Neural progenitor cell (in vitro differentiated cells): ENCODE measurements at places on chromosomes 3 and 15. TPM values are rescaled to one million over a fixed set of nuclear protein-coding genes. Genes with fewer than 3 reads are reported as not detected.

- no peak overlapping the region for H3K27ac ChIP-seq
- H3K4me1 ChIP-seq, result no peaks in the 10 kb centered on the region
- no peaks in the 10 kb centered on the region for H3K36me3 ChIP-seq
- DNase-seq, result no peak
Observed at GRCh38 chr3:67377299-67377698, 277.1 kb downstream of the SUCLG2 start.

DNA sequence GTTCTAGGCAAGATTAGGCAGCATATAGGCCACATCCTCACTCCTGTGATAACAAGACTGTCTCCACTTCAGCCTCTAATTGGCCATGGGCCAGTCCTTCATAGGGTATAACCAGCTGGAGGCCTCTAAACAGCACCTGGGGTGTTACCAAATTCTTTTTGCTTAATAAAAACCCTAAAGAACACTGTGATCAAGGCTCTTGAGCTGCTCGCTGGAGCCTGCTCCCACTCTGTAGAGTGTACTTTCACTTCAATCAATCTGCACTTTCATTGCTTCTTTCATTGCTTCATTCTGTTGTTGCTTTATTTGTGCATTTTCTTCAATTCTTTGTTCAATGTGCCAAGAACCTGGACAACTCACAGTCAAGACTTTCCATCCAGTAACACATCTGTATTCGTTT lies 36.2 kb upstream of the TOPBP1 start:
- H3K36me3 ChIP-seq, result no peaks in the 10 kb centered on the region
- no peak overlapping the region for H3K4me3 ChIP-seq
- no peak overlapping the region for H3K27ac ChIP-seq
- no peaks in the 10 kb centered on the region for H3K4me1 ChIP-seq
- no peak for DNase-seq

GRCh38 chr15:74144153-74144775 lies 13.9 kb downstream of the ISLR2 start:
- H3K36me3 ChIP-seq, result no peaks in the 10 kb centered on the region
- H3K4me1 ChIP-seq, result peaks cover 9% of the 10 kb centered on the region
- no peak overlapping the region for H3K27ac ChIP-seq
- no peak overlapping the region for H3K4me3 ChIP-seq

GRCh38 chr15:20352241-20353200 lies 189.1 kb downstream of the GOLGA6L6 start:
- no peak overlapping the region for H3K4me3 ChIP-seq
- no peak overlapping the region for H3K27ac ChIP-seq
- H3K4me1 ChIP-seq, result no peaks in the 10 kb centered on the region
- no peaks in the 10 kb centered on the region for H3K27me3 ChIP-seq
- DNase-seq, result no peak

- no peaks in the 10 kb centered on the region for H3K36me3 ChIP-seq
- DNase-seq, result no peak
- H3K27ac ChIP-seq, result no peak overlapping the region
Observed at GRCh38 chr3:118466795-118467330, 567.8 kb downstream of the IGSF11 start.

DNA sequence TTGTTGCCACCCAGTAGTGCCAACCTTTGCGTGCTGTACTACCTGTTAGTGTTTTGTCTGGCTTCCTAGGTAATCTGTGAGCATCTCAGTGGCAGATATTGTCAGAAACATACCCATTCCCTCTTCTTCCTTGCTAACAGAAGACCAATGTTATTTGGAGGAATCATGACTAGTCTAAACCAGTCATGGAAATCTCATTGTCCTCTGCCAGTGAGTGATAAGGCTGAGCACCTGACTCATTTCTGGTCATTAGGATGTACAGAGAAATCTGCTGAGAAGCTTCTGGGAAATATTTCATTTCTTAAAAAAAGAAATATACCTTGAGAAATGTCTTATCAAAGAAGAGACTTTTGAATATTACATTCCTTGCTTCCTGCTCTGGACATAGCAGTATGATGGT lies 70.1 kb upstream of the CDV3 start:
- H3K36me3 ChIP-seq, result no peaks in the 10 kb centered on the region
- H3K4me1 ChIP-seq, result no peaks in the 10 kb centered on the region
- H3K27me3 ChIP-seq, result no peaks in the 10 kb centered on the region
- no peak for DNase-seq
- H3K27ac ChIP-seq, result no peak overlapping the region

MUC20 gene
- 0.17 TPM in 1 of 2 replicates, not detected in the other for total RNA-seq

GATM gene
- 21.3 and 21.4 TPM in 2 replicates for total RNA-seq

GP9 gene
- not detected in 2 replicates for total RNA-seq
